ENCODE measurements at places on chromosomes 16 and 17.

DNA sequence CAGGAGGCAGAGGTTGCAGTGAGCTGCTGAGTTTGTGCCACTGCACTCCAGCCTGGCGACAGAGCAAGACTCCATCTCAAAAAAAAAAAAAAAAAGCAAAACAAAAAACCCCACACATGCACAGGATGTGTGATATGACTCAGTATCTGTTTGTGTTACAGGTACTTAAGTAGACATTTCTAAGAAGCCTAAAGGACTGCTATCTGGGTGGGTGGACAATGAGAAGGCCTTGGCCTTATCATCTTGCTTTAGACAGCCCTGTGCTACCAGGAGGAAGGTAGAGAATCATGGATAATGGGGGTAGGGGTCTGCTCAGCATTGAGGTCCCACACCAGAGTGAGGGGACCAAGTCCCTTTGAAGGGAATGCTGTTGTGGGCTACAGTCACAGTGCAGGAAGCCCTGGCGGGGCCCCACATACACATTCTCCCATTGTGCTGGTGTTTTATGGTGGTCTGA is 26.7 kb downstream of the PLD6 start:
- DNase-seq: no peak

- DNase-seq: peak; percentile 64
Measured at GRCh38 chr17:27430882-27431491, 25.3 kb upstream of the KSR1 start.

- no peak for DNase-seq
Measured at GRCh38 chr17:81385320-81386111, 9.7 kb upstream of the BAHCC1 start.

GRCh38 chr16:89052890-89053724 is 40.5 kb upstream of the ACSF3 start:
- peak; percentile 64 for DNase-seq

- no peak for DNase-seq
Measured at GRCh38 chr17:61282377-61282776, 117.3 kb upstream of the TBX2 start.

- peak; percentile 8 for DNase-seq
Measured at GRCh38 chr17:62091804-62092203, 26.7 kb upstream of the MED13 start.

DNA sequence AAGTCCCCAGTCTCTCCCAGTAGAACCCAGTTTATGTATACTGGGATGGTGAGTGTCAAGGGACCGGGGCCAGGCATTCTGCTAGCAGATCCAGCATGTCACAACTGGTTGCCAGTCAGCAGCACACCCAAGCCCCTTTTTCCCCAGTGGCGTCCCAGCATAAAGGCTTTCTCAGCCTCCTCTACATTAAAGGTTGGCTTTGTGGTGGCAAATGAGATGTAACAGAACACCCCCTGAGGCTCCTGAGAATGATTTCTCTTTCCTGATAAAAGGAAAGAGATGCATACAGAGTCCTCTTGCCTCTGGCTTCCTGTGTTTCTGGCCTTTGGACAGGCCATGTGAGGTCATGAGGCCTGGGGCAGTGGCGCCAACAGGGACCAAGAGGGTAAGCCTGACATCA is 27.9 kb downstream of the IRX6 start:
- no peak for DNase-seq

GRCh38 chr16:84517366-84517765 is 12.9 kb upstream of the MEAK7 start:
- peak; percentile 82 for DNase-seq

- DNase-seq: peak; percentile 75
Measured at GRCh38 chr16:66154801-66155200, 211.7 kb upstream of the CDH5 start.

- DNase-seq: no peak
Measured at GRCh38 chr17:11342138-11342537, 101.1 kb downstream of the SHISA6 start.

GRCh38 chr16:76164970-76165558 is 112.1 kb upstream of the CNTNAP4 start:
- no peak for DNase-seq

DNA sequence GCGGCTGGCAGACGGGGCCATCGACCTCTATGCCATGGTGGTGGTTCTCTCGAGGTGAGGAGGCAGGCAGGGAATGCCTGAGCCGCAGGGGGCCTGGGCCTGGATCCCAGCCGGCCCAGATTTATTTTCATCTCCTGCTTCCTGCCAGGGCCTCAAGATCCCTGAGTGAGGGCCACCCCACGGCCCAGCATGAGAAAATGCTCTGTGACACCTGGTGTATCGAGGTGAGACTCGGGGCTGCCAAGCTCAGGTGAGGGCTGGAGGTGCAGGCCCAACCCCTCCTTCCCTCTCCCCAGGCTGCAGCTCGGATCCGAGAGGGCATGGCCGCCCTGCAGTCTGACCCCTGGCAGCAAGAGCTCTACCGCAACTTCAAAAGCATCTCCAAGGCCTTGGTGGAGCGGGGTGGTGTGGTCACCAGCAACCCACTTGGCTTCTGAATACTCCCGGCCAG is 4.9 kb downstream of the ACADVL start:
- no peak for DNase-seq

DNA sequence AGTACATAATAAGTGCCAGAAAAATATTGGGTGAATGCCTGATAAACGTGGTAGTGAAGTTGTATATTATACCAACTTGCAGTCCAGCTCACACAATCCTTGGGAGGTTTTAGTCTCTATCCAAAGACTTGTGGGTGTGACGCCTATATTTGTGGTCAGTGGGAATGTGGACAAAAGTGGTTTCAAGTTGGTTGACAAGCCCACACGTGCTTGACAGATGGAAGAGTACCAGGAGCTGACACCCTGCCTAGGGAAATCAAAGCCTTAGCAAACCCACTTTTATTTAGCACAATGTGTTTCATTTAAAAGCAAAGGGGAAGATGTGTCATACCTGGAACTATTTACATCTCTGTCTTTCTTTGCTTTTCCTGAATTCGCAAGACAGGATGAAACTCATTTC is 79.0 kb downstream of the CA10 start:
- no peak for DNase-seq

GRCh38 chr17:8041979-8042378 is 3.1 kb downstream of the ALOX15B start:
- DNase-seq: no peak

- no peak for DNase-seq
Measured at GRCh38 chr16:85390511-85391174, 222.5 kb upstream of the GSE1 start.

DNA sequence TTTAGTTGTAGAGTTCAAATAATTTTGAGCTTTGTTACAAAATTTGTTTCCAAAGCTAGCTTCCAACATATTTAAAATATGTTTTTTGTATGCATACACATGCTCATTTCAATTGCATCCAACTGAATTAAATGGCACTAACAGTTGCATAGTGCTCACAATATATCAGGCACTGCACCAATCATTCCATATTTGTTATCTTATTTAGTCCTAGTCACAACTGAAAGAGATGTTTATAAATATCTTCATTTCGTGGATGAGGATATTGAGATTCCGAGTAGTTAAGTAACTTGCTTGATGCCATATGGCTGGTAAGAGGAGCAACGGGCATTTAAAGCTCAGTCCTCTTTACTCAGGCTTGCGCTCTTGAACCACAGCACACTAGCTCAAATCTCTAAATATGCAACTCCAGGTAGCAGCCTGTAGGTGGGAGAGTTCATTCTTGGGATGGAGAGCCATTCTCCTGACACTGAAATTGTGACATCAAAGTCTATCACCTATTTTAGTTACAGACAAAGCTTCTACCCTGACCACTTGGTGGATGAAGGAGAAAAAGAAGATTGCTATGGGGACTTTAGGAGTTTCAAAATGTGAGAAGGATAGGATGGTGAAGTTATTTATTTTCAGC is 118.0 kb upstream of the CA10 start:
- no peak for DNase-seq

GRCh38 chr16:4911970-4912386 is 25.0 kb downstream of the PPL start:
- no peak for DNase-seq

DNA sequence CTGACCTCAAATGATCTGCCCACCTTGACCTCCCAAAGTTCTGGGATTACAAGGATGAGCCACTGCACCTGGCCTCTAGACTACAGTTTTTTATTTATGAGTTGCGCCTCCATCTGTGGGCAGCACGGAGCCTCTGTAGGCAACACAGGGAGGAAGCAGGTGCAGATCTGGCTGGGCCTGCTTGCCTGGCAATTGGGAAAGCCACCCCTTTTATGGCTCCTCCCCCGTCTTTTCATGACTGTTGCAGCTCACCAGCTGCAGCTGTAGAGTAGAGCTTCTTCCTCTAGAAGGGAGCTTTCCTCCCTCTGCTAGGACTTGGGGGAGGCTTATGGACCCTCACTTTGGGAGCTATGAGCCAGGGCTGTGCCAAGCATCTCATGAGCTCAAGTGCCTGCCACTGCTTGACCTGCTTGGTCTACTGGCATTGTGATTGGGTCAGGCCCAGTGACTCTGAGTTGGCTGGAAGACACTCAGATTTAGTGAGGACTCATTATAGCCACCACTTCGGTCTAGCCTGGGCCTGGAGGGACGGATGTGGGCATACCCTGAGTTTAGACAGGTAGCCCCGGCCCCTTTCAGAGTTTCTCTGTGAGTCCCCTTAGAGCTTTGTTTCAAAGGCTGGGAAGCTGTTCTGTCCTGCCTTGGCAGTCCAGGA is 6.9 kb upstream of the SLC7A6 start:
- no peak for DNase-seq
